ENCODE measurements at places on chromosomes 7 and 10.

DNA sequence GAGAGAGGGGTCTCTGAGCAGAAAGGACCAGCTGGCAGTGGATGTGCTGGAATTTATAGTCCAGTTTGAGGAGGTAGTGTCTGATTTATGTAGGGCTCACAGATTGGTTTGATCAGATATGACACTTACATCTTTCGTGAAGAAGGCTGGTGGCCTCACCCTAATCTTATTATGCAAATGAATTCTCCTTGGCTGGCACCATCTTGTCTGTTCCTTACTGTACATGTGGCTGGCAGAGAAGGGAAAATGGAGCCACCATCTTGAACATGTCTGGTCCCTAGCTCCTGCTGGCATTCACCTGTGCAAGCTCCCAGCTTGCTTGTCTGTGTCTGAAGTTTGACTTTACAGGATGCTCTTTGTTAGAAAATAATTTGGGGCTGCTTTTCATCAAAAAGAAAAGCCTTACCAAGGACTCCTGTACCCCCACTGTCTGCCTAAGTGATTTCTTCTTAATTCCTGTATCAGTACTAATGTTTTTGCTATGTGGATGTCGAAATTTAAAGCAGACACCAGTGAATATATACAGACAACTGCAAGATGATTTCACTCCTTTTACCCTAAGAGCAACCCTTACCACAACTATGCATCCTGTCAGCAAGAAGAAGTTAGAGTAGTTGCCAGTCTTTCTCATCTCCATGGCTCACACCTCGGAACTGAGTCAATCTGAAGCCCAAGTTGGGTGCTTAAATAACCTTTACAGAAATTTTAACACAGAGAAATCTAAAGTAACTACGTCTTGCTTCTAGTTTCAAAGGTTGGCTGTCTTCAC, 322.0 kb upstream of the SEMA3D start:
- no peak for DNase-seq

DNA sequence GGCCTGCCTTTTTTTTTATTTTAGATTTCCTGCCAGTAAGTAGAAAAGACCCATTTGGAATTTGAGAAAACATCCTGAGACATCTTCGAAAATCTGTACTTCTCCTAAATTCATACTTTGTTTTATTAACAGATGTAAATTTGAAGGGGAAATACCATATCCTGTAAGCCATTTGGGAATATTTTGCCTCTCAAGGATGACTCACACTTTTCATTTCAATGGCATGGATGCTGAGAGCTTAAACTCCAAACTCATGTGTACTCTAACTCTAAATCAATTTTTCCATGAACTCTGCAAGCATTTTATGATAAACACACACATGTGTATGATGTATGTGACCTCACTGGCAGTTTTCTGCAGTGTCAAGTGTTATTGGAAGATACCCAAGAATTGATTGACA, 89.0 kb downstream of the SEMA3A start:
- no peak for DNase-seq

DNA sequence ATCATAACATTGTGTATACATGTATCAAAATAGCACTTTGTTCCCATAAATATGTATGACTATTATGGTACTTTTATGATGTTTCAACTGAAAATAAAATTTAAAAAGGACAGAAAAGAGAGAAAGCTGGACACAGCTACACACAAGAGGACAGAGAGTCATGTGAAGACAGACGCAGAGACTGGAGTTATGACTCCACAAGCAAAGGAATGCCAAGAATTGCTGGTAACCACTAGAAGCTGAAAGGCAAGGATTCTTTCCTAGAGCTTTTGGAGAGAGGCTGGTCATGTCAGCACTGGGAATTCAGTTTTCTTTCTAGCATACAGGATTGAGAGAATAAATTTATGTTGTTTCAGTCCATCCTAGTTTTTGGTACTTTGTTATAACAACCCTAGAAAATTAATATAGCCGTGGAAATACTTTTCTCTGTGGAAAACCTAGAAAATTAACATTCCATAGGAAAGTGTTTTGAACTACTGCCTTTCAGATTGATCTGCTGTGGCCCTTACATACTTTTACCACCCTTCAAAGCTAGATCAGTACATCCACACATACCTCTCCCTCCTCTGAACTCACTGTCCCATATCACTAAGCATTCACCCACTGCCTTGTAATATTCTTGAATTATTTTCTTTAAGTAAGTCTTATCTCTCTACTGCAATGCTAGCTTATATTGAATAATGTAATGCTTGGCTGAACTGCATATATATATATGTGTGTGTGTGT, 575.3 kb downstream of the IPMK start:
- no peak for DNase-seq

DNA sequence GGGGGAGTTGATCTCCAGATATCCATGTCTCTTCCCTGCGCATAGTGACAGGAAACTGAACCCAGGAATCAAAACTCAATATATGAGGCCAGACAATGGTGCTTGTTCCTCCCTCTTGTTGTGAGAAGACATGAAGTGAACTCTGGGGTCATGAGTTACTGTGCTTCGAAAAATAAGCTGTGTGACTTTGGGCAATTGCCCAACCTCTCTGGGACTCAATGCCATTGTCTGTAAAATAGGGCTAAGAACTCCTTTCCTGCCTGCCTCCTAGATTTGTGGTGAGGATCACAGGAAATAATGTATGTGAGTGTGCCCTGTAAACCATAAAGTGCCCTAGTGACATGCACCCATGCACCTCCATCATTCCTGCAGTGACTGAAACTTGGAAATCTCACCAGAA, 48.4 kb downstream of the SYPL1 start:
- DNase-seq = no peak

GRCh38 chr10:112203328-112204076, 19.9 kb upstream of the GPAM start:
- no peak for DNase-seq

DNA sequence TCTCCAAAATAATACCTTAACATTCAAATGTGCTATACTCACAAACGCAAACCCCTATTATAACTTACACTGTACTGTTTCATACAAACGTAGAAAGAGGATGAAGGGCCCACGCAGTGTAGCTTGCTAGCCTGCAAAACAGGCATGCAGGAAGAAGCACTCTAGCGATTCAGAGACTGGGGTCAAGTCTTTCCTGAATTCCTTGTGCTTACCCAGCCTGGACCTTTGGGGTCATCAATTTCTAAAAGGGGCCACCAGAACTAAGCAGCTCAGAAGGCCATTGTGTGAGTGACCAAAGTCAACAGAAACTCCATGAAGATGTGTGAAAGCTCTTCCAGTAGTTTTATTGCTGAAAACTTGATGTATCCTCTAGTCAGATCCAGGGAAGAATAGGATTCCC, 111.9 kb downstream of the SVIL start:
- DNase-seq = no peak

DNA sequence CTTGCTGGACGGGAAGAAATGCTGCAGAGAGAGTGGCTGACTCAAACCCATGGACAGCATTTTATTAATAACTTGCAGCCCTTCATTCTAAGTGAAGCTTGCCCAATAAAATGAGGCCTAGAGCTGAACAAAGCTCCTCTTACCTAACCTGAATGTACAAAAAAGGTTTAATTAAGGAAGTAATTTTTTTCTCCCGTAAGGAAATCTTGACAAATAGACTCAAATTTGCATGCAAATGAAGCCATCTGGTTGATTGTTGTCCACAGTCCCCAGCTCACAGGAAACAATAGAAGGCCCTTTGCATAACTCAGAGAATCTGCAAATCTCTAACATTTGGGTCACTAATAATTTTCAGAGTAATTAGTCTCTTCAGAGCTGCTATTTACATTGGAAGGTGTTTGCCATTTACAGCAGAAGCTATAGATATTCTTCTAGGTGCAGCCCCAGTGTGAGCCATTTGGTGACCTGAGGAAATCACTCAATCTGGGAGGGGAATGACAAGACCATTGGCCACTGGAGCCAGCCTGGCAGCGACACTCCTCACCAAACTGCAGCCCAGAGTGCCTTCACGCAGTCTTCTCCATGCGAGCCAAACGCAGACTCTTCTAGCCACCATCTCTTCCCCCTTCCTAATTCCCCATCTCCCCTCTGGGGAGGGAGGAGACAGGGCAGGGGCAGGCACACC, 483.0 kb upstream of the C7orf33 start:
- no peak for DNase-seq

DNA sequence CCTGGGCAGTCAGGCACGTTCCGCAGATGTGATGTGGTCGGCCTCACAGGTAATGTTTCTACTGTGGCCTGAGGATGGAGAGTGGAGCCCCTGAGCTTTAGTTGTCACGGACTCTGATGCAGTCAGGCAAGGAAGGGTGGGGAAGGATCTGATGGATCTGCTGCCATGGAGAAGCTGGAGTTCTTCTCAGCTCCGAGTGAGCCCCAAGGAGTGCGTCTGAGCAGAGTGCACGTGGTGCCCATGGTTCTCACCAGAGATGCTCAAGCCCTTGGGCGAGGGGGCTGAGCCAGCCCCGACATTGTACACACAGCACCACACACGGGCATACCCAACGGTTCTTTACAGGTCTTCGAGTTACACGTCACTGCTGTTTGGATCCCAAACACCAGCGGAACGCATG, 192.5 kb downstream of the EBF3 start:
- DNase-seq = no peak

DNA sequence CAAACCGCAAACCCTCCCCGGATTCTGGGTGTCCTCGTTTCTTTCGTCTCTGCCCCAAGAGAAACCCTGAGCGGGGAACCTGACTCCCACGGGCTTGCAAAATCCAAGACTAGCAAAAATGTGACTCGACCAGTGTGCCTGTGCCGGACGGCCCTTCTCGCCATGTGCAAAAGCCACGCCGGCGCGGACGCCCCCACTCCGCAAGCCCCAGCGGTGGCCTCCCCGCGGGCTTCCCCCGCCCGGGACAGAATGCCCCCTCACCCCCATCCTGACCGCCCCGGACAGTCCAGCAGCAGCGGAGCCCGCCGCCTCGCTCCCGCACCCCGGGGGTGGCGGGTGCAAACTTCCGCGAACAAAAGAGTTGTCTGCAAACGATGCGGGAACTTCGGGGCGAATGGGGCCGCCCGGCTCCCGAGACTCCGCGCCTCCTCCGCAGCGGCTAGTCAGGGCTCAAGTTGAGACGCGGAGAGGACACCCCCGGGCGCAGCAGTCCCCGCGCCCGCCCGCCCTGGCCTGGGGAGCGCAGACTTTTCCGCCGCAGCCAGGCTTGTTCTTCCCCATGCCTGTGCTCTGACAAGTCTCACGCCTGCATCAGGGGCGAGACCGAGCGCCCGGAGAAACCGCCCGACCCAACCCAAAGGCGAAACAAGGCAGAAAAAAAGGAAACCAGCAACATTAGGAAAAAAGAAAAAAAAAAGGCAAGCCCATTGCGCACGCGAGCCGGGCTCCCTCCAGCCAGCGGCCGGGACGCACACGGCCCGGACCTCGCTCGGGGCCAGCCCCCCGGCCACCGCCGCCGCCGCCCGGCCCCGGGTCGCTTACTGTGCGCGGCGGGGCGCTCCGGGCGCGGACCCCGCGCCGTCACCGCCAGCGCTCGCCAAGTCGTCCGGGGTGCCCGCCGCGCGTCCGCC, 732 bp downstream of the FAM53B start:
- no peak for DNase-seq

DNA sequence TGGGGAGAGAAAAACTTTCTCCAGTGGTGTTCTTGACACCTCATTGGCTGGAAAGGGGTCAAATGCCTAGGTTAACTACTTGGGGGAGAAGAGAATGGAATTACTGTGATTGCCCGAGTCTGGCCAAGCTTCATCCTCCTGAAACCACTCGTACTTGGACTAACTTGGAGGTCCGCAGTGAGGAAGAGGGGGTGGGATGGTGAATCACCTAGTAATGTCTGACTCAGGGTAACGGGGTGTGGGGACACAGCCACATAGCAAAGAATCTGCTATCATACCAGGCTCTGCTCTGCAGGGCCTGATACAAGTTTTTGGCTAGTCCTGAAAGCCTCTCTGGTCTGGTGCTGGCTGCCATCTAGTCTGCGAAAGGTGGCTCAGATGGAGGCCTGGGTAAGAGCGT, 190.9 kb downstream of the RPS24 start:
- DNase-seq = no peak

DNA sequence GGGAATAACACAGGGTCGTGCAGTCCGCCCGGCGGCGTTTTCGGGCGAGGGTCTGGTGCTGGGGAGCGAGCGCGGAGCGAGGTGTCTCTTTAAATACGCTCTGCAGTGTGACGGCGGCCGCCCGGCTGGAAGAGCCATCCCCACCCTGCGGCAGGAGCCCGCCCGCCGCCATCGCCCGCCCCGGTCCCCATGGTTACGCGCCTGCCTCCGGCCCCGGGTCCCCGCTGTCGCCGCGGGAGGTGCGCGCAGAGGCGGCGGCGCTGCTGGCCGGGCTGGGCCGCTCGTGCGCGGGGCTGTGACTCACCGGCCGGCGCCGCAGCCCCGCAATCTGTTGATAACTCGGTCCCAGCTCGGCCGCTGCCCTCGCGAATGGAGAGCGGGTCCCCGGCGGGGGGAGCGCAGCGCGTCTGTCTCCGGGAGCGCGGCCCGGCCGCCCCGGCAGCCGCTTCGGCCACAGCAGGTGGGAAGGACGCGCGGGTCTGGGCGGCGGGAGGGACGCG, at the start of gene ADGRA1:
ADGRA1 (plus strand) TSS at position 246 of the 500 bp plus-strand sequence. CDS start 986 bp downstream, outside the sequence.
- no peak for DNase-seq

- DNase-seq = no peak
These were observed at the start of gene CNNM1 for GRCh38 chr10:99329304-99329553. TSS of gene CNNM1 (plus strand) at chr10:99329356. CDS start at chr10:99329388, 32 bp downstream.

- no peak for DNase-seq
These were observed 997 bp downstream of the WDR37 start for GRCh38 chr10:1057106-1057657.

GRCh38 chr7:30688718-30689221, 6.5 kb upstream of the CRHR2 start:
- no peak for DNase-seq

- no peak for DNase-seq
These were observed 3.9 kb upstream of the VGF start for GRCh38 chr7:101169110-101169837.

GRCh38 chr10:8279598-8279997, 225.1 kb downstream of the GATA3 start:
- DNase-seq = no peak

GRCh38 chr10:16297642-16298041, 139.2 kb upstream of the PTER start:
- no peak for DNase-seq

GRCh38 chr10:114473776-114474175, 69.5 kb upstream of the AFAP1L2 start:
- no peak for DNase-seq
